ENCODE measurements at places on chromosomes 12 and 14. TPM values are rescaled to one million over a fixed set of nuclear protein-coding genes. Genes with fewer than 3 reads are reported as not detected.

The CMA1 gene
- not detected for total RNA-seq

The AQP5 gene
- total RNA-seq, result under 0.01 TPM

The SLC6A13 gene
- total RNA-seq, result not detected

The LHX5 gene
- total RNA-seq, result not detected

The TMEM52B gene
- 0.50 TPM for total RNA-seq

The EPS8 gene
- total RNA-seq, result 71.4 TPM

The AMN gene
- under 0.01 TPM for total RNA-seq

The ABCC9 gene
- 9.9 TPM for total RNA-seq

The CCDC175 gene
- total RNA-seq, result not detected

The RTL1 gene
- not detected for total RNA-seq

The SERPINA10 gene
- total RNA-seq, result not detected

The RASSF9 gene
- total RNA-seq, result 0.77 TPM

The GSKIP gene
- total RNA-seq, result 27.7 TPM

The ADAM21 gene
- 0.66 TPM for total RNA-seq

The SYNJ2BP gene
- 15.4 TPM for total RNA-seq

The STK38L gene
- total RNA-seq, result 16.5 TPM

The UBR7 gene
- 27.7 TPM for total RNA-seq

The DNAJC22 gene
- 4.6 TPM for total RNA-seq

The LRIG3 gene
- total RNA-seq, result 65.7 TPM

The CPNE6 gene
- total RNA-seq, result not detected

The SMIM41 gene
- total RNA-seq, result 2.0 TPM

The RNASE4 gene
- total RNA-seq, result 20.0 TPM

The CFAP54 gene
- 5.1 TPM for total RNA-seq

The CARMIL3 gene
- total RNA-seq, result 0.17 TPM

The ARHGAP5 gene
- 68.4 TPM for total RNA-seq

The SNRNP35 gene
- total RNA-seq, result 20.8 TPM

The ALG10 gene
- total RNA-seq, result 5.8 TPM

The TAS2R42 gene
- total RNA-seq, result not detected

The RNF31 gene
- 30.3 TPM for total RNA-seq

The PELI2 gene
- 29.2 TPM for total RNA-seq

The CTSG gene
- total RNA-seq, result not detected

The SAMD15 gene
- total RNA-seq, result 0.33 TPM

The IL31 gene
- not detected for total RNA-seq

The SYCP3 gene
- total RNA-seq, result 0.26 TPM

The HECTD1 gene
- total RNA-seq, result 534 TPM

The MIPOL1 gene
- total RNA-seq, result 8.6 TPM

The C1R gene
- total RNA-seq, result 650 TPM

The ATL1 gene
- 16.2 TPM for total RNA-seq

The MAP3K9 gene
- total RNA-seq, result 0.17 TPM

The CIT gene
- 25.4 TPM for total RNA-seq

The CD4 gene
- 14.4 TPM for total RNA-seq

The KRT6C gene
- total RNA-seq, result not detected

The SERPINA5 gene
- total RNA-seq, result not detected

The TAS2R31 gene
- 2.6 TPM for total RNA-seq

The FAM186B gene
- 0.51 TPM for total RNA-seq

The ST8SIA1 gene
- 5.9 TPM for total RNA-seq

The ACVRL1 gene
- total RNA-seq, result 20.8 TPM

The INHBC gene
- total RNA-seq, result not detected

The COL2A1 gene
- not detected for total RNA-seq

The PLEKHG7 gene
- total RNA-seq, result not detected

The TPPP2 gene
- total RNA-seq, result not detected

The LRRC43 gene
- total RNA-seq, result 1.8 TPM

Measured in fibroblast of lung (primary cell).